ENCODE measurements at places on chromosomes 7 and 10.

GRCh38 chr7:51263631-51264484, 52.8 kb downstream of the COBL start:
- DNase-seq: no peak

- peak; percentile 66 for DNase-seq
Measured at GRCh38 chr7:149209518-149210269, 14.3 kb downstream of the ZNF282 start.

GRCh38 chr7:130272381-130273080, 5.9 kb downstream of the CPA2 start:
- DNase-seq: peak; percentile 73

GRCh38 chr7:107138696-107139420, 29.9 kb upstream of the HBP1 start:
- DNase-seq: no peak

GRCh38 chr10:29767968-29768367, 133.2 kb upstream of the SVIL start:
- no peak for DNase-seq

GRCh38 chr10:325282-325681, 190.0 kb downstream of the ZMYND11 start:
- DNase-seq: no peak

GRCh38 chr7:27925573-27926201, 185.7 kb downstream of the TAX1BP1 start:
- no peak for DNase-seq

- DNase-seq: no peak
Measured at GRCh38 chr10:77500754-77501151, 136.9 kb downstream of the KCNMA1 start.

GRCh38 chr10:99535764-99536337, 3.1 kb downstream of the NKX2-3 start:
- no peak for DNase-seq

- DNase-seq: no peak
Measured at GRCh38 chr10:52566471-52567246, 205.9 kb downstream of the MBL2 start.

GRCh38 chr10:72171175-72171630, 44.6 kb upstream of the ANAPC16 start:
- DNase-seq: no peak

DNA sequence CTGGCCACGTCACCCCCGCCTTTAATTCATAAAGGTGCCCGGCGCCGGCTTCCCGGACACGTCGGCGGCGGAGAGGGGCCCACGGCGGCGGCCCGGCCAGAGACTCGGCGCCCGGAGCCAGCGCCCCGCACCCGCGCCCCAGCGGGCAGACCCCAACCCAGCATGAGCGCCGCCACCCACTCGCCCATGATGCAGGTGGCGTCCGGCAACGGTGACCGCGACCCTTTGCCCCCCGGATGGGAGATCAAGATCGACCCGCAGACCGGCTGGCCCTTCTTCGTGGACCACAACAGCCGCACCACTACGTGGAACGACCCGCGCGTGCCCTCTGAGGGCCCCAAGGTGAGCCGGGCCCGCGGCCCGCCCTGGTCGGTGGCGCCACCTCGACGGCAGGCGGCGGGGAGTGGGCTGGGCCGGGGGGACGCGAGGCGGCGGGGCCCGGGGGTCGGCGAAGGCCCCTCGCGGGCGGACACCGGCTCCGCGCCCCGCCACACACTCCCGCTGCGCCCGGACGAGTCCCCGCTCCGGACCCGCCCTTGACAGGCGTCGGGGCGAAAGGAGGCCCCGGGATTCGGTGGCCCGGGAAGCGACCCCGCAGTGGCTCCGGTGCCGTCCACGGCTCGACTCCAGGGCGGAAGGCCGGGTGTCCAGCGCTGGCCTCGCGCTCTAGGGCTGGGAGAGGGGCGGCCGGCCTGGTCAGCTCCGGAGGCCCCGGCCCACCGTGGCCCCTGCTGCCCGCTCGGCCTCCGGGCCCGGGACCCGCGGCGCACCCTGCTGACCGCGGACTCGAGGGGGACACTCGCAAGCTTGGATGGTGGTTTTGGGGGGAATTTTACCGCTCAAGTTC, 557 bp downstream of the BAG3 start:
- peak; percentile 73 for DNase-seq

DNA sequence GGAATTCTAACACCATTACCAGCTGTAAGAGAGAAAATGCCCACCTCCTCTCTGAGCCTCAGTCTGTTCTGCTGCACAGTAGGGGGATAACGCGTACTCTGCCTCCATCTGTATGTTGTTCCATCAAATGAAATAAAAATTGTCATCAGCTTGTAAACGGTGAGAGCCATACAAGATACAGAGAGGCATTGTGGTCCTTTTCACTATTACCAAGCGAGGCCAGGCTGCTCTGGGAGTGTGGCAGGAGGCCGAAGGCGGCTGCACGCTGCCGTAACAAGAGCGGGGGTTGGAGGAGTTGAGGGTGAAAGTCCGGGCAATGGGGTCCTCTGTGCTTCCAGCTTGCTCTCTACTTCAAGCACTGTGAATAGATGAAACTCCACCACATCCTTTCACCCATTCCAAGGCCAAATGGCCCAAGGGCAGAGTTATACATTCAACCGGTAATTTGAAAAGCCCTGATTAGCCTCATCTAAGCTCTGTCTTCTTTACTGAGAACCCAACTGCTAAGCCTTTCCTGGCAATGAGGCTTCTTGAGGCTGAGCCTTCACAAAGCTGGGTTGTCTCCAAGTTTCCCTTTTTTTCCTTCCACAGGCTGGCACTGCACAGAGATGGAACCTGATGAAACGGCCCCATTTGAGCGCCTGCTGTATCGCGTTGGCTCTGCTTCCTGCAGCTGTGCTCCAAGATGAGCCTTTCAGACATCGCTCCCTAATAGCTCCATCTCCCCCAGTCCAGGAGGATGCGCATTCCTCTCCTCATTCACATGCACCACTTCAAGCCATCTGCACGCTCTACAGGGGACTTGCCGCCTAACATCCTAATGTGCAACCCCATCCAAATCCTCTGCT, 47.2 kb downstream of the PYROXD2 start:
- no peak for DNase-seq

- no peak for DNase-seq
Measured at GRCh38 chr10:78283069-78283682, 249.5 kb downstream of the RPS24 start.

DNA sequence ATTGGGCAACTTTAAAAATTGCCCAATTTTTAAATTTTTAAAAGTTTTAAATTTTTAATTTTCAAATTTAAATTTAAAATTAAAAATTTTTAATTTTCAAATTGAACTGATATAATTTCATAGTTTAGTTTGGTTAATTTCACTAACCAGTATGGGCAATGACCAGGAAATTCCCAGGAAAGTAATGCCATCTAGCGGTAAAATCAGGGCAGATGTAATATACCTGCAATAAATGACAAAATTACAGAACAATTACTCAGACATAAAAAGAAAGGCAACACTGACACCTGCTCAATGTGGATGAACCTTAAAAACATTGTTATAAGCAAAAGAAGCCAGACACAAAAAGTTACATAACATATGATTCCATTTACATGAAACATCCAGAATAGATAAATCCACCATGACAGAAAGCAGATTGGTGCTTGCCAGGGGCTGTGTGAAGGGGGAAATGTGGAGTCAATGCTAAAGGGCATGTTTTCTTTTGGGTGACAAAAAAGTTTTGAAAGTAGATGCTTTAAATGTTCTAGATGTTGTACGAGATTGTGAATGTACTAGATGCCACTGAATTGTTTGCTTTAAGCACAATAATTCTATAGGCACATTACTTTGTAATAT, 28.6 kb upstream of the SLC16A12 start:
- no peak for DNase-seq

GRCh38 chr10:119849031-119849789, 23.4 kb downstream of the MCMBP start:
- DNase-seq: no peak

GRCh38 chr7:151087245-151088018, 1.2 kb downstream of the AGAP3 start:
- peak; percentile 74 for DNase-seq

- no peak for DNase-seq
Measured at GRCh38 chr10:99337311-99337811, 8.2 kb downstream of the CNNM1 start.

GRCh38 chr7:122764902-122765301, 62.2 kb upstream of the RNF148 start:
- no peak for DNase-seq

DNA sequence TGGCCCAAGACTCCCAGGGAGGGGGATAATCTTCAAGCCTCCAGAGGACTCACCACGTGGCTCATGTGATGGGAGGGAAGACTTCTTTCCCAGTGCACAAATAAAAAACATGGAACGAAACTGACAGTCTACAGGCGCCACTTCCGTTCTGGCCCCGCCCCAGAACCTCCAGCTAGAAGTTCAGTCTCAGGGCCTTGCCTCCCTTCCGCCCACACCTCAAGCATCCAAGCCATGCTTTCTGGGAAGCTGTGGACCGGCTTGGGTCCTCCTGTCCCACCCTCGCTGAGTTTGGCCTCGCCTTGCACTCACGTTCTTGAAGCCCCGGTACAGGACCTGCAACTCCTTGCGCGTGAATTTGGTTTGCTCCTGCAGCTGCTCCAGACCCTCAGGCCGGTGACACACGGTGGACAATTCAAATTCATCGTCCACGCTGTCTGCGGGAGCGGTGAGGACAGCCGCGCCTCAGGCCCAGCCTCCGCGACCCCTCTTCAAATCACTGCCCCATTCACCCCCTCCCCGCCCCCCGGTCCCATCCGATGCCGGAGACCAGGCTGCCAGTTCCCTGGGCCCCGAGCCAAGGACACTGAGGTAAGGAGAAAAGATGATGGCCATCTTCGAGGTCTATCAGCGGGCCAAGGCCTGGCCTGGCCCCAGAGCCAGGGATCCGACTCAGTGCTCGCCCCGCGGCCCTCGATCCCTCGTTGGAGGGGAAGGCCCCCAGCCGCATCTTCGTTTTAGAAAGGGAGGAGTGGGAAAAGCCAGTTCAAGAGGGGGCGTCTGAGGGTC, 10.7 kb upstream of the OGA start:
- no peak for DNase-seq
